ENCODE measurements at places on chromosomes 12 and 14.

GRCh38 chr12:58452546-58452945, 467.8 kb downstream of the LRIG3 start:
- DNase-seq: no peak

DNA sequence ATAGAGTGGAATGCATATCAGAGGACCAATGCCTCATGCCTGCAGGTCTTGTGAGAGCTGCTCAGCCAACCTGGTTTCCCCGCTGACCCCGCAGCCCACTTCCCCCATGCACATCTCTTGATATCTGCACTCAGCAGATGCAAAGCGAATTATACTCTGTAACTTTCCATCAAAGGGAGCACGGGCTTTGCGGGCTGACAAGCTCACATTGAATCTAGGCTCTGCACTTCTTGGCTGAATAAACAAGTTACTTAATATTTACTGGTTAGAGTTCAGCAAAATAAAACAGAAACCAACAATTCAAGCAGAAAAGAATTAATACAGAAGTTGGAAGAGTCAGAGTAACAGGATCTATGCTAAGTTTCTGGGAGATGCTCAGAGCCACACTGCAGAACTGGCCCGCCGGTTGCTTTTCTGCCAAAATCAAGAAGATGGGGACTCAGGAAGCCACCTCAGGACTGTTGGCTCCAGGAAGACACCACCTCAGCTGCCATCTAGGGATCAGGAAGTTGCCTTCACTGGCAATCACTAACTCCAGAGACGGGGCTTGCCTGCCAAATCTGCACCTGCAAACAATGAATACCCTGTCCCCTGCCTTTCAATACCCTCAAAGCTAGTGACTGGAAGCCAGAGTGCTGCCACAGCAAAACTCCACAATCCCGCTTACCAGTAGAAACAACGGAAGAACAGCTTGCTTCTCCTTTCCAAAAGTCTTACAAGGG, 46.5 kb downstream of the NR1H4 start:
- DNase-seq: no peak

DNA sequence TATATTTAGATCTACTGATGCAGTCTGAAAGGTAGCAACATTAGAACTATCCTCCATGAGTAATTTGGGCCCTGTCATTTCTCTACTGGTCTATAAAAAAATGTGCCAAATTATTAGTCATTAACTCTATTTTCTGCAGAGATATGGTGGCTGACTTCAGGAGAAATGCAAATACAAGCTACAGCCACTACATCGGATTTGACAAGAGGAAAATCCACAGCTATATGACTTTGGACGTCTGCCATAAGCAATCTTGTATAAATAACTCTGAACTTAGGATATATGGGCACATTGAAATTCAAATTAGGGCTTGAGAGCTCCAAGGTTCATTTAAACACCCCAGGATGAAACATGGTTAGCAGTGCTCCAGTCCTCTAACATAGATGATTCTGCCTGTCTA, 983.0 kb upstream of the LRFN5 start:
- DNase-seq: no peak

- no peak for DNase-seq
Measured at GRCh38 chr14:61462566-61463193, 141.3 kb downstream of the PRKCH start.

DNA sequence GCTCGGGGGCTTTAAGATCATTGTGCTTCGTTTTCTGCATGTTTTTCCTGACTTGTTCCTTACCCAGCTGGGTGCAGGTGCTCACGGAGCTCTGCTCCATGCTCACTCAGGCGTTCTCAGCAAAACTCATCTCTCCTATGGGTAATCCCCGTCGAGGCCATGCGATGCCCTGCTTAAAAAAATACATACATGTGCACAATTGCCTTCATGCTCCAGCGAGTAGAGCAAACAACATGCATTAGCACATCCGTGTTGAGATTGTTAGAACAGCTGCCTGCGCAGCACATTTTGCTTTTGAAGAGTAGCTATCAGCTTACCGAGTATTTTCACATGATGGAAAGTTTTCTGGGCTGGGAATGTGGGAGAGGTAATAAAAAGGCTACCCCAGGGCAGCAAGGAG, 16.2 kb downstream of the AACS start:
- DNase-seq: no peak

DNA sequence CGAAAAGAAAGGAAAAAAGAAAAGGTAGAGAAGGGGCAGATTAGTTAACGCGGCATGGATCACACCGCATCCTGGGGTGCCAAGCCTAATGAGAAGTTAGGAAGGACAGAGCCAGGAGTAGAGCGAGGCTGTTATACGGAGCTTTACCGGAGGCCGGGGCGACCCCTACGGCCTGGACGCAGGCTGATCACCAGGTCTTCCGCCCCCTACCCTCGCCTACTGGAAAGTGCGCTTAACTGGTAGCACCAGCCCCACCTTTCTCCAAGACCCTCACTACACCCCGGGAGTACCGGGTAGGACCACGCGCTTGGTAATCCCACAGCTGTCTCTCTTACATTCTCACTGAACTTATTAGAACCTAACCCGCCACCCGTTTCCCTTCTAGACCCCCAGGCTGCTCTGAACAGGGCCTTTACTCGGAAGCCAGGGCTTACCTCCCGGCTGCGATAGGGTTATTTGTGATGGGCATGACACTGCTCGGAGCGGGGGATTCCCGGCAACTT, 33.8 kb downstream of the WBP11 start:
- DNase-seq: no peak

GRCh38 chr12:127342861-127343260, 924.1 kb upstream of the TMEM132C start:
- DNase-seq: no peak

- DNase-seq: no peak
Measured at GRCh38 chr12:9379023-9379742, 171.0 kb upstream of the PZP start.

GRCh38 chr12:69338120-69338859, 9.9 kb upstream of the LYZ start:
- DNase-seq: no peak

DNA sequence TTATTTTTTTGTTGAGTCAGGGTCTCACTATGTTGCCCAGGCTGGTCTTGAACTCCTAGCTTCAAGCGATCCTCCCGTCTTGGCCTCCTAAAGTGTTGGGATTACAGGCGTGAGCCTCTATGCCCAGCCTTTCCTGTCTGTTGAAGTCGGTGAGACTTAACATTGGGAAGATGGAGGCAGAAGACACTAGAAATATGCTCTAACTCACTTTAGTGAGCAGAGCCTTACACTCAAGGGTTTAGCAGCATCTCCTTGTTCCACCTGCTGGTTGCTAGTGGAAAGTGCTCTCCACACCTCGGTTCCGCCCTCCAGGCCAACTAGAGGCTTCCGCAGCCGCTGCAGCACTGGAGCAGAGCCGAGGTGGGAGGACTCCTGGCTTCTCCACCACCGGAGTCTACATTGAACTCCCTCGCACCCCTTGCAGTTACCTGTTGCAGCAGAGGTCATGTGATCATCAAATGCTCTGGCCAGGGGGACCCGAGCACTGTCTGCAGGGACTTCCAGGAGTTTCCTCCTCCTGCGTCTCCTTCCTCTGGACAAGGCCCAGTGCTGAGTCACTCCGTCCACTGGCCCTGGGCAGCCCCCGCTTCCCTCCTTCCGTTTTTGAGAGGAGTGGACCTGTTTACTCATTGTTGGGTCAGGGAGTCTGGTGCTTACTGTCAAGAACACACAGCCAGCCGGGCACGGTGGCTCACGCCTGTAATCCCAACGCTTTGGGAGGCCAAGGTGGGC, 9.4 kb upstream of the HVCN1 start:
- DNase-seq: peak; percentile 60
